B cell (primary cell): ENCODE measurements at places on chromosomes 4 and X.

- DNase-seq = no peak
Measured at GRCh38 chrX:103149652-103150051, 56.7 kb upstream of the NXF3 start.

DNA sequence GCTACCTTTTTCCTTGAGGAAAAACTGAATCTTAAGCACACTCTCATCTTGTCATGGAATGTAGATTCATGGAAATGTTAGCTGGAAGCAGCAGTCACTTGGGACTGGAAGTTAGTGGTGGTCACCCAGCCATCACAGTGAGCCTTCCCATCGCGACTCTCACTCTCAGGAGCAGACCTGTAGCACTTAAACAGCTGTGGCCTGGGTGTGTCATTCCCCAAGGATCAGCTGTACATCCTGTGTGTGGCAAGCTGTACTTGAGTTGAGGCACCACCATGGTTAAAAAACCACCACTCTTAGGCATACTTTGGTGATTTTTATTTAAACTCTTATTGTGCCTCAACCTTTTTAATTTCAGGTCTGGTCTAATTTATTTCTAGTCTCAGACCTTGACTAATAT, 46.7 kb downstream of the JADE1 start:
- no peak for DNase-seq

DNA sequence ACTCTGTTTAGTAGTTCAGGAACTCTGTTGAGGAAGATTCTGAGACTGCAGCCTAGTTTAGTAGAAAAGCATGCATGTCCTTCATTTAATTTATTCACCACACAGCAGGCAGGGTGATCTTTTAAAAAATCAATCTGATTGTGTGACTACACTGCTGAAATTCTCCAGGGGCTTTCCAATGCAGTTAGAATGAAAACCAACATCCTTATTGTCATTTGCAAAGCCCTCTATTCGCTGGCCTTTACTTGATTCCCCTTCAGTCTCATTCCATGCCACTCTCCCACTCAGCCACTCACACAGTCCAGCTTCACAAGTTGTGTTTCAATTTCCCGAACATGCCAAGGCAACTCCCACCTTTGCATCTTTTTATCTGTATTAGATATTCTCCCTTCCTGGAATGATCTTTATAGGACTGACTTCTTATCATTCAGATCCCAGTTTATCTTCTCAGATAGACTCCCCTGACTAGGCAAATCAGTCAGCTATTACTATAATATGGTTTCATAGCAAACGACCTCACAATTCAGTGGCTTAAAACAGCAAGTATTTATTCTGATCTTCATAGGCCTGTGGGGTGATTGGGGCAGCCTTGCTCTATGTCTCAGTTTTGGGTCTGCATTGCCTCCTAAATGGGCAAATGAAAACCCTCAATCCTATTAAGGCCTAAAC, 21.3 kb upstream of the FTHL17 start:
- DNase-seq = no peak

DNA sequence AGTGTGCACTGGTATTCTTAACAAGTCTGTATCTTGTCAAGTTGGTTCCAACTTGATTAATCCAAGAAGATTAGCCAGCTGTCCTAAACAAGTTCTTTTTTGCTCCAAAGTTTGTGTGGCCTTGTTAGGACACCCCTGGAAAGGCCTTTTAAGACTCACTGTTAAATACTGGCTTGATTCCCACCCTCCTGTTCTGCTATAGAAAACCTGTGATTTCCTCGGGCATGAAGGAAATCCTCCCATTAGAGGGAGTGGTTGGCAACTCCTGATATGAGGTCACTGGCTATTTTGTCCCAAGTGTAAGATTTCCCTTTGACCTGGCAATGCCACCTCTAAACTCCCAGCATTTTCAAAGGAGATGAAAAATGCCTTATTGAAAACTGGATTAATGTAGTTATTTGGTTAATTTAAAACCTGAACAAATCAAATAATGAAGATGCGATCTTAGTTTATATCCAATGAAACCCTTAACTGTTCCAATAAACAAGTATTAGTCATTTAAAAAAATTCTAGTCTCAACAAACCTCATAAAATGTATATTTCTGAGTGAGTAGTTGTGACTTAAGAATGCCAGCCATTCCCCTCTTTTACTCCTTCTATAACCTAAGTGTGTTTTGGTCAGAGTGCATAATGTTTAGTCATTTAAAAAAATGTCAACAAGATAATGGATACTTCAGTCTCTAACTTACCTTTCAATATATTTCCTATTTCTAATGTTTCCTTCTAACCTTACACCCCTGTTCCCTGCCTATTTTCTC, 94.4 kb downstream of the NPNT start:
- DNase-seq = no peak

DNA sequence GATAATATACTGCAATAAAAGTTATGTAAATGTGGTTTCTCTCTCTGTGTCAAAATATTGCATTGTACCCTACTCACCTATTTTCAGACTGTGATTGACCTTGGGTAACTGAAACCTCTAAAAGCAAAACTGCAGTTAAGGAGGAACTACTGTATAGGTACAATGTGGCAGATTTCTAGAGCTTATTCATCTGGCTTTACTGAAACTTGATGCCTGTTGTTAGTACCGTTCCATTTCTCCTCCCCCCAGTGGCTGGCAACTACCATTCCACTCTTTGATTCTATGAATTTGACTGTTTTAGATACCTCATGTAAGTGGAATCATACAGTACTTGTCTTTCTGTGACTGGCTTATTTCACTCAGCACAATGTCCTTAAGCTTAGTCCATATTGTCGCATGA, 61.9 kb downstream of the HOPX start:
- no peak for DNase-seq

DNA sequence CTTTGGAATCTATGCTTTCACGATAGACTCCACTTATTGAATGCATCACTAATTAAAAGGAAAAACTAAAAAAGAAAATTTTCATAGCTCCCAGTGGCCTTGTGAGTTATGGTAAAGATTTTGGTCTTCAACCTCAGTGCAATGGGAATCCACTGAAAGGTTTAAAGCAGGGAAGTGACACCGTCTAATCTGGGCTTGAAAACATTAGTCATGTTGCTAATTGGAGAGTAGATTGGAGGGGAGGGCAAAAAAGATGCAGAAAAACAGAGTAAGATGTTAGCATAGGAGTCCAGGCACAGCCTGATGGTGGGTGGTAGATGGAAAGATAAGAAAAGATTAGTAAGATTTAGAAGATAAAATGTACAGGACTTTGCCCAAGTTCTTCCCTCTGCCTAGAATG, 633.1 kb upstream of the FTHL17 start:
- no peak for DNase-seq

DNA sequence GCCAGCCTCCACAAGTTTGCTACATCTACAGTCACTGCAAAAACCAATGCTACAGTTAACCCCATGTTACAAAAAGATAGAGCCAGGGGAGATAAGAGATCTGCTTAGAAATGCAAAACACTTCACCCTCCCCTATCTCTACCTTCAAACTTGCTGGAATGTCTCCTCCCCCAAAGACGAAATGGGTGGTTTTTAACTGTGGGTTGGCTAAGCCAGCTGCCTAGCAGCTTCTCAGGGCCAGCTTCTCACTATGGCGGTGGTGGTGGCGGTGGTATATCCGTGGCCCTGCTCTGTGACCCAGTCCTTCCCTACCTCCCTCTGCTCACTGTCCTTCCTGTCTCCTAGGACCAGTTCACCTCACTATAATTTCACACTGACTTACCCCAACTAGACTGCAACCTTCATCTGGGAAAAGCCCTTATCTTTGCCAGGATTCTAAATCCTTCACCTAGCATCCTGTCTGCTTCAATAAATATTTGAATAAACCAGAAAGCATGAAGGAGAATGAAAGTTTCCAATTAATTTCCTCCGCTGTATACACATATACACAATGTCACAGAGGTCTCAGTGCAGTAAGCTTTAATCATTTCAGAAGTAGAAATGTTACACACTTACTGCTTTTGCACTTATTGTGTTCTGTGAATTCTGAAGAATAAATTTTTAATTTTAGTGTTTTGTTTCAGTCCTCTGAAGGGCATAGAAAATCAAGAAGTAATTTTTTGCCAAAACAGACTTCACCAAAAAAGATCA, 46.3 kb downstream of the SH3KBP1 start:
- peak; percentile 37 for DNase-seq

- no peak for DNase-seq
Measured at GRCh38 chr4:39295784-39296183, 70.4 kb downstream of the RFC1 start.

GRCh38 chr4:175066923-175067627, 148.9 kb downstream of the ADAM29 start:
- DNase-seq = no peak

- DNase-seq = no peak
Measured at GRCh38 chrX:121093011-121093410, 45.6 kb downstream of the GLUD2 start.

- DNase-seq = no peak
Measured at GRCh38 chr4:163523791-163524365, 29.4 kb downstream of the TMA16 start.

- no peak for DNase-seq
Measured at GRCh38 chr4:31667686-31668085, 947.5 kb downstream of the PCDH7 start.

DNA sequence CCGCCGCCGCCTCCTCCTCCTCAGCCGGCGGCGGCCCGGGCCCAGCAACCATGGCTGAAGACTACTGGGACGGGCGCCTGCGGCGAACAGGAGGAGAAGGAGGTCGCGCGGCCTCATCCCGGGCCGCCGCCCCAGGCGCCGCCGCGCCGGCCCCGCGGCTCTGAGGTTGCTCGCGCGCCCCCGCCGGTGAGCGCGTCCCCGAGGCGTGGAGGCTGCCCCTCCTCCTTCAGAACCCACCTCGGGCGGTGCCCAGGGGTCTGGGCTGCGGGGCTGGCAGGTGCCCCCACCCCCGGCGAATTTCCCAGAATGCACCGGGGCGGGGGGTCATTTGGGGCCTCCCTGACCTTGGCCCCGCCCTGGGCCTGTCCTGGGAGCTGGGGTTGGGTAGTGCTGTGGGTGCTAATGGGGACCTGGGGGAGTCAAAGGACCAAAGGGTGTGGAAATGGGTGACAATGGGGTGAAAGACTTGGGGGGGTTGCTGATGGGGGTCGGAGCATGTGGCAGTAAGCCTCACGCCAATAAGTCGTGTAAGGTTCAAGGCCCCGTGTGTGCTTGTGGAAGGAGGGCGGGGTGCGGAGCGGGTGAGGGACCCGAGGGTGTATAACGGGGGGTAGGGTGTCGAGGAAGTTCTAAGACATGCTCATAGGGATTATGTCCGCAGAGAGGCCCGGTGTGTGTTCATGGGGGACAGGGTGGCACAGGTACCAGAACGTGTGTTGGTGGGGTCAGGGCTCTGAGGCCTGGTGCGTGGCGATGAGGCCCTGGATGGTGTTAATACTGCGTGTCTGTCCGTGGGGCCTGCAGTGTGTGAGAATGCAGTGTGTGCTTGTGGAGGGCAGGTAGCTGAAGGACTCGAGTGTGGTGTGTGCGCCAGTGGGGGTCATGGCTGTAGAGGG, 687 bp downstream of the CDK16 start:
- DNase-seq = peak; percentile 24

GRCh38 chr4:14841801-14842768, 160.2 kb upstream of the CPEB2 start:
- no peak for DNase-seq

- no peak for DNase-seq
Measured at GRCh38 chr4:176441594-176441993, 121.8 kb downstream of the SPCS3 start.

GRCh38 chr4:185743722-185744487, 68.1 kb downstream of the SORBS2 start:
- no peak for DNase-seq

- DNase-seq = no peak
Measured at GRCh38 chr4:104093247-104093646, 373.5 kb upstream of the TACR3 start.

DNA sequence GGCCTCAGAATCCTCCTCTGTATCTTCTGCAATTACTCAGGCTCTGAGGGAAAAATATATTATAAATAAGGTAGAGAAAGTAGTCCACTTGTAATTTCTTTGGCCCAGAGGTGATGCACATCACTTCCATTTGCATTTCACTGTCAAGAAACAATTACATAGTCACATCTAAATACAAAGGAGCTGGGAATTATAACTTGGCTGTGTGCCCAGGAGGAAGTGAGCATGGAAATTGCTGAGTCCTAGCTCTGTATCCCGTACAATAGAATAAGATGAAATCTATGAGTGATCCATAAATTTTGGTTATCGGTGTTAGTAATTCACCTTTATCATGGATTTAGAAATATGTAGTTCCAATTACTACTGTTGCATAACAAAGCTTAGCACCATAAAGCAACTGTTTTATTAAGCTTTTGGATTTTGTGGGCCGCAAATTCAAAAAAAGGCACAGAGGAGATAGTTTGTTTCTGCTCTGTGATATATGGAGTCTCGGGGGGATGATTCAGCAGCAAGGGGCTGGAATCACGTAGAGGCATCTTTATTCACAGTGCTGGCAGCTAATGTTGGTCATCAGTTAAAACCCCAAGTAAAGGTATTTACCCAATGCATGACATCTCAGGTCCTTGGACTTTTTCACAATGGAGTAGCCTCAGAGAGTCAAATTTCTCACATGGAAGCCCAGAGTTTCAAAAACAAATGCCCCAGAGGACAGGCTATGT, 241.4 kb upstream of the GALNT7 start:
- DNase-seq = no peak

DNA sequence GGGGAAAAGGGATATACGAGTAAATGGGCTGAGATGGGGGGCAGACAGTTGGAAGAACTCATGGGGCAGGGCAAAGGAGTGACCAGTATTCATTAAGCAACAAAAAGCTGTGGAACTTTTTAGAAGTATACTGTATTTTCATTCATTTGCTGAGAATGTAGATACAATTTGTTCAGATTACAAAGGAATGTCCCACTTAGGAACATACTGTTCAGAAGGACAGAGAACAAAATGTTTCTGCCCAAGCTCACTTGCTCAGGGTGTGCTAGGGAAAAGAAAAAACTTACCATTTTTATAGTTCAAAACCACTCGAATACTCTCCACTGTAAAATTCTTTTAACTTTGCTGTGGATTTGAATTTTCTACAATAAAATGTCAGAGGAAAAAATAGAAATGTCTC, 135.2 kb upstream of the AFF2 start:
- DNase-seq = no peak

DNA sequence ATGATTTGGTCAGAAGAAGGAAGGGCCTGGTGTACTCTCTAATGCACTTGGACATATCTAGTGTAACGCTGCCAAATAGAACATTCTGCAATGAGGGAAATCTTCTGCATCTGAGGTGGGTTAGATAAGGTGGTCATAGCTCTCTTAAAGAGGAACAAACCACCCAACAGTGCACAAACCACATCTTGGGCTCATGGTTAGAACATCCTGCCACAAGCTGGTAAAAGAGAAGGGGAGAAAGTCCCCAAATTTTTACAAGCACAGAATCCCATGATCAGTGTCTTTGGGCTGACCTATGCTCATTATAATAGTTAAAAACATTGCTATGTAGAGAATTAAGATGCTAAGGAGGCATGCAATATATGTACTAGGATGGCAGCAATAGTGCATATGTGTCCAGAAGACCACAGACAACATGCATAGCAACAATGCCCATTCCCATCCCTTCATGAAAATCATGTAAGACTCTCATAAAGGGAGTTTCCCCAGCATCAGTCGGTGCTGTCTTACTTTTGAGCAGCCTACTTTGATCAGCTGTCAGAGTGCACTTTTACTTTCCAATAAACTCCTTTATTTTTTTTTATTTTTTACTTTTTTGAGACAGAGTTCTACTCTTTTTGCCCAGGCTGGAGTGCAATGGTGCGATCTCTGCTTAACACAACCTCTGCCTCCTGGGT, 99.7 kb upstream of the SLC7A11 start:
- DNase-seq = peak; percentile 44
